ENCODE measurements at places on chromosomes 2 and 18.

- DNase-seq: no peak
Measured at GRCh38 chr18:27609221-27609620, 424.1 kb upstream of the CHST9 start.

GRCh38 chr2:97355887-97356286 lies 233.8 kb downstream of the ANKRD36B start:
- no peak for DNase-seq

DNA sequence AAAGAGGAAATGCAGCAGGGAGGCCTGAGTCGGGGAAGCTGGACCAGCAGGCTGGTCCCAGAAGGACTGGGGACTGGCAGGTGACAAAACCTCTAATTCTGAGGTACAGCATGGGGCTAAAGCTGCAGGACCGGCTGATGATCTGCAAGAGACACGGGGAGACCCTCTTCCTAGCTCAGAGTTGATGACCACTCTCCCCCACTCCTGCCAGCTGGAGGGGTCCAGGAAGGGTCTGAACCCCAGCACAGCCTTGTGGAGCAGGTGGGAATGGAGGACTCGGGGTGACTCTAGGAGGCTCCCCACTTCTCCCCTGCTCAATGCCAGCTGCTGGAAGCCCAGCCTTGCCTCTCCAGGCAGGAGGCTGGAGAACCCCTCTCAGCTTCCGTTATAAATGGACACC lies 67.7 kb downstream of the TWIST2 start:
- DNase-seq: no peak

GRCh38 chr2:62099050-62099449 lies 96.9 kb upstream of the B3GNT2 start:
- no peak for DNase-seq

DNA sequence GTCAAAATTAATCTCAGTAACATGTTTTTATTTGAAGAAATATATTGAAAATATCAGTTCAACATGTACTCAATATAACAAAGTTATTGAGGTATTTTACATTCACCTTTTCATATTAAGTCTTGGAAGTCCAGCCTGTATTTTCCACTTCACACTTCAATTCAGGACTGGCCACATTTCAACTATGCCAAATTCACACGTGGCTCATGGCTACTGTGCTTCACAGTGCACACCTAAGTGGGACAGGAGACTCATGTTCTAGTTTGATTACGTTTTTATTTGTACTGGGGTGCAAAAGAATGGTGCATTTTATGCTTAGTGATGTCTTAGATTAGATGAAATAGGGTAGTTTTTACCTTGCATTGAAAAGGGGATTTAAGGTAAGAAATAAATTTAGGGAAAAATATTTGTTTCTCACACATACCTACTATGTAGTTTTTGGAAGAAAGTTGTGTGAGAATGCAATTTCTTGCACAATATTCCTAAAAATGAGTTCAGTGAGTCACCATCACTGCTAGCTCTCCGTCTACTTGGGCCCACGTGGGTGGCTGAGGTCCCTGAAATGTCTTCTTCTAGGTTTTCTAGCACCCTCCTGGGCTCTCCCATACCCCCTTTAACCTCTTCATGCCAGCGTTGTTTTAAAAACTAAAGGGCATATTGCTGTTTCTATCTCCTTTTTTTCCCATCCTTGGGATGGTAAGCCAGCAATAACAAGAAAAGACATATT lies 87.0 kb downstream of the ST6GAL2 start:
- DNase-seq: no peak

DNA sequence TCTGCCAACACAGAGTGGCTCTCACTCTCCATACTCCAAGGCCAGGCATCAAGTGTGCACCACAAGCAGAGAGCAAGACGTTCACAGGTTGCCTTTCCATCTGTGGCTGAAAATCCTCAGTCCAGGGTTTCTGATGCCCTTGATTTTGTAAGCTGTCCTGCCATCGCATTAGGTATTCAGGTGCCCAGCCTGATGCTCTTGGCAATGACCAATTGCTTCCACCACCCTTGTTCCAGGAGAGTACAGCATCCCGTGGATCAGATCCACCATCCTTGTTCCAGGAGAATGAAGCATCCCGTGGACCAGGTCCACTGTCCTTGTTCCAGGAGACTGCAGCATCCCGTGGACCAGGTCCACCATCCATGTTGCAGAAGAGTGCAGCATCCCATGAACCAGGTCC lies 133.4 kb upstream of the GPC1 start:
- no peak for DNase-seq

DNA sequence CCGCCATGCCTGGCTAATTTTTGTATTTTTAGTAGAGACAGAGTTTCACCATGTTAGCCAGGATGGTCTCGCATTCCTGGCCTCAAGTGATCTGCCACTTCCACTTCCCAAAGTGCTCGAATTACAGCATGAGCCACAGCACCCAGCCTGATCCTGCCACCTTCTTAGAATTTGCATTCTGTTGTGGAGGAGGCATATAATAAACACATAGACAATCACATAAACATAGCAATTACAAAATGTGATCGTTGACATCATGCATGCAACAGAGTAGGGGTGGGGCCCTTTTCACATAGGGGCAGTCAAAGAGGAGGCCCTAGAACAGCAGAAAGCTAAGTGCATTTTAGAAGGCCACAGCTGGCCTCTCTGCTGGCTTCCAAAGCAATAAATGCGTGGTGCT lies 39.9 kb upstream of the TSPYL6 start:
- no peak for DNase-seq

GRCh38 chr2:97713296-97714083 lies at the start of gene ZAP70:
Gene ZAP70, plus strand, starts transcription at chr2:97713576. Its CDS starts 10,461 bp downstream, at chr2:97724037.
- DNase-seq: peak; percentile 10

- DNase-seq: no peak
Measured at GRCh38 chr2:121828281-121828731, 72.9 kb downstream of the TSN start.

DNA sequence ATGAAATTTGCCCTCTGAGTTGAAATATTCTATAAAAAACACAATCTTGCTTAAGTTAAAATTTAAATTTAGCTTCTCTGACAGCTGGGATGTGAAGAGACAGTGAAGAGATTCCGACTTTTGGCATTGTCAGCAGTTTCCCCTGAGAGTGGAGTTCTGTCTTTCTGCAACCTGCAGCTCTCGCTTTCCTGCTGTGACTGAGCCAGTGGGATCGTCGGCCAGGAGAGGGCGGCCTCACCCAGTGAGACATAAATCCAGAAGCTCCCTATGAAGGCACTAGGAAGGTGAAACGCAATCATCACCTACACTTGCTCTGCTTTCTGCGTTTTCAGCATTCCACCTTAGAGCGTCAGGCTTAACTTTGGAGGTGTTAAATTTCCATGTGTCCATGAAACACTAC lies 75.4 kb upstream of the HNMT start:
- peak; percentile 42 for DNase-seq

DNA sequence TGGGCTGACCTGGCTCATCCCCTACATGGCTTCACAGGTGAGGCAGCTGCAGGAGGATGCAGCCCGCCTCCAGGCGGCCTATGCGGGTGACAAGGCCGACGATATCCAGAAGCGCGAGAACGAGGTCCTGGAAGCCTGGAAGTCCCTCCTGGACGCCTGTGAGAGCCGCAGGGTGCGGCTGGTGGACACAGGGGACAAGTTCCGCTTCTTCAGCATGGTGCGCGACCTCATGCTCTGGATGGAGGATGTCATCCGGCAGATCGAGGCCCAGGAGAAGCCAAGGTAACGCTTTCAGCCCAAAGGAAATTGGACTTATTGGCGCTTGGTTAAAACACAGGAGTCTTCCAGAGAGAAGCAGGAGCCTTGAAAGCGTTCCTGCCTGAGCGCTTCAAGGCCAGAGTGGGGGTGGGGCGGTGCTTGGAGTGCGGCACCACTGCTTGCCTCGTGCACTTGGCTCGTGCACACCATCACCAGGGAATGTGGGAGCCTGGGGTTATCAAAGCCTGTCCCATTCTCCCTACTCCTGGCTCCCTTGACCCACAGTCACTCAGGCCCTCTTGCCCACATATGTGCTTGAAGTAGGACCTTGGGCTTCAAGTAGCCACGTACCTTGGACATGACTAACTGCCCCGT lies 69.8 kb upstream of the EML6 start:
- DNase-seq: no peak

DNA sequence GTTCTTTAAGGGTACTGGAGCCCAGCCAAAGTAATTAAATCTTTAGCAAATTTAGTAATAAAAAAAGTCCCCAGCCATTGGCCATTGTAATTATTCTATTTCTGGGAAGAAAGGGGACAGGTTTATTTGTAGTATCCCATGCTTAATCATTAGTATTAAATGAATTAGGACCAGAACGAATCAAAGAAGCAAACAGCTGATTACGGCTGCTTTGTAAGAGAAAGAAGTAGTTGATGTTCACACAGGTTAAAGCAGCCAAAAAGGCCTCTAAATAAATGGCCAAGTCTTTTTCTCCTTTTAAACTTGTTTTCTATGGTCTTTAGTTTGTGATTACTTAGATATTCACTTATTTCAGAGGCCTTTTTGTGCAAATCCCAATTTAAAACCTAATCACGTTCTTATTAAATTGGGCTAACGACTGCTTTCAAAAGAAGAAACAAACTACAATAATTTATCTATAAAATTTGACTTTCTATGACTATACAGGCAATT lies 48.6 kb upstream of the DNAH7 start:
- no peak for DNase-seq

DNA sequence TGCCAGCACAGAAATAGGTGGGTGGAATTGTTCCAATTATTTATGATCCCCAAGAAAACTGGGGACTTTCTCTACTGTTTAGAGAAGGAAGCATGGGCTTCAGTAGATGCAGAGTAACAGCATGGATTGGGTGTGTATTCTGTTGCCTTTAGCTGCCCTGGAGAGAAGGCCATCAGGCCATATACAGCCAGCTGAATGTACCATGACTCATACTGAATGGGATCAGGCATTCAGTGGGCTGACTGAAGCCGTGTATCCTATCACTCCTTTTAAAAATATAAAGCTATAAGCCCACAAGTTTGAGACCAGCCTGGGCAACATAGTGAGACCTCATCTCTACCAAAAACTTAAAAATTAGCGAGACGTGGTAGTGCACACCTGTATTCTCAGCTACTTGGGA lies 16.7 kb upstream of the PLEKHM3 start:
- DNase-seq: no peak

DNA sequence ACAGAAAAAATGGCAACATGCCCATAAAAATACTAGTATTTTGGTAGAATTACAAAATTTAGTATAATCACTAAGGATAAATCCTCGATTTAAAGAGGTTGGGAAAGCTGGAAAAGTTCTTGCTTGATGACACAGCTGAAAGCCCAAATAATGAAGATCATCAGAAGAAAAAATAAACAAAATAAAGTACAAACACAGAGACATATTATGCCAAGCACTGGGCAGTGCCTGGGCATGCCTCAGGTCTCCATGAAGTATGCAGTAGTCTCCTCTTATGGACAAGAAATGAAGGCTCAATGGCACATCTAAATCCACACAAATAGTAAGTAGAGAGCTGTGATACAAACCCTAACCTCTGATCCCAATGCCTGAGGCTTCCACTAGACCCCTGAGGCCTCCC lies 57.7 kb downstream of the RNU4ATAC start:
- DNase-seq: no peak

GRCh38 chr2:178403671-178404306 lies 47.2 kb downstream of the PRKRA start:
- DNase-seq: no peak

- DNase-seq: no peak
Measured at GRCh38 chr18:35611518-35611917, 30.0 kb downstream of the GALNT1 start.

GRCh38 chr18:9851511-9851910 lies 34.3 kb upstream of the TXNDC2 start:
- no peak for DNase-seq

DNA sequence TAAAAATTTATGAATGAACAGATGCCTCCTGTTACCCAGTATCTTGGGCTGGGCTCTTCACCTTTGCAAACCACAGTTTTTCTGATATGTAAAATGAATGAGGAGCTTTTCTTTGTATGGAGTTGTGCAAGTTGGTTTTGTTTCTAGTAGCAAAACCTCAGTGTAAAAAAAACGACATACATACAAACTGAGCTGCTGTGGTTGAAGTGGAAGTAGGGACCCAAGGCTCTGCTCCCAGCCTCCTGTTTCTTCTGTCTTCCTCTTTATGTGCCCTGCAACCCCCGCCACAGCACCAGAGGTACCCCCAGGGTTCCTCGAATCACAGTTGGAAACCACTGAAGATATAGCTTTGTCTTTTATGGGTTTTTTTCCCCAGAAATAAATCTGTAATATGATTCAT lies 118.1 kb downstream of the MYO1B start:
- no peak for DNase-seq

- no peak for DNase-seq
Measured at GRCh38 chr2:190527214-190527613, 7.3 kb downstream of the NEMP2 start.

GRCh38 chr2:8520791-8521344 lies 161.0 kb upstream of the ID2 start:
- DNase-seq: no peak

DNA sequence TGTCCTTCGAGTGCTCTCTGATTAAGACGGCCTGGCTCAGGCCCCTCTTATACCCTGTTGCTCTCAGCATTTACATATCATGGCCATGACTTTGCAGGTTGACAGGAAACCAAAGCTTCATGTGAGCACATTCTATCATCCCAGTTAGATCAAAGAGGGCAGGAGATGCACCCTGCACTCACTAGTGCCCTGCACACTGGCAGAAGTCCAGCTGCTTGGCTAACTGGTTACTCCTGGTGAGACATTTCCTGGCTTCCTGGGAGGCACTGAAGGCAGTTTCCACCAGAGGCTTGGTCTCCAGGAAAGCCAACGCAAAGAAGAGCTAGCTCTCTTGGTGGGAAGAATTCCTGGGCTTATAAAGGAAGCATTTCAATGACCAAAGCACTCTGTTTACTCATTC lies 66.3 kb downstream of the LIPG start:
- DNase-seq: no peak

GRCh38 chr2:38830526-38831159 lies 45.1 kb downstream of the DHX57 start:
- no peak for DNase-seq

GRCh38 chr2:106516436-106516835 lies 29.3 kb downstream of the CD8B2 start:
- no peak for DNase-seq

DNA sequence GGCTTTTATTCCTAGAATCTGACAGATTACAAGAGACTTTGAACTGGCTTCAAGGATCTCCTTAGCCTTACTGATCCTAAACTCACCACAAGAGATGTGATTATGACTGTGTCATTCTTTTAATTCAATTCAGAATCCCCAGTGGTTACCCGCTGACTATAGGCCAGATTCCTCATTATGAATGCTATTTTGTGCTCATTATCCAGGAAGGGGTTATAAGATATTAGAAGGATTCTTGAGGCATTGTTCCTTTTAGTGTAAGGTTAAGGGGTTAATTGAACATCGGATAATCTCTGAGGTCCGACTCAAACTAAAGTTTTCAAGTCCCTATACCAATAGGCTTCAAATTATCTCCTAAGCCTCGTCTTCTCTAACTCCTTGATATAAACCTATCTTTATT lies 39.4 kb upstream of the TDRD15 start:
- DNase-seq: no peak

DNA sequence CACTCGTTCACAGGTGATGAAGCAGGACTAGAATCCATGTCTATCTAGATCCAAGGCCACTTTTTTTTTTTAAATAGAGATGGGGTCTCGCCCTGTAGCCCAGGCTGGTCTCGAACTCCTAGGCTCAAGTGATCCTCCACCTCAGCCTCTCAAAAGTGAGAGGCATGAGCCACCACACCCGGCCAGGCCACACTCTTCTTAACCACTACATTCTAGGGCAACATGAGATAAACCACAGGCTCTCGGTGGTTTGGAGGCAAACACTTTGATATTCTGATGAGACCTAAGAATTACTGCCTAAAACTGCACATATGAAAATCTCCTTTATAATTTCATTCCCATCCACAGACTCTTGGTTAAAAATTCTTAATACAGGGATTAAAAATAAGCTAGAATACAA lies 51.8 kb downstream of the USP34 start:
- DNase-seq: no peak
